Activated naive CD4-positive, alpha-beta T cell treated with Interleukin-2 at 50 U/mL for 16 hours (primary cell): ENCODE measurements at places on chromosomes 11 and 22.

DNA sequence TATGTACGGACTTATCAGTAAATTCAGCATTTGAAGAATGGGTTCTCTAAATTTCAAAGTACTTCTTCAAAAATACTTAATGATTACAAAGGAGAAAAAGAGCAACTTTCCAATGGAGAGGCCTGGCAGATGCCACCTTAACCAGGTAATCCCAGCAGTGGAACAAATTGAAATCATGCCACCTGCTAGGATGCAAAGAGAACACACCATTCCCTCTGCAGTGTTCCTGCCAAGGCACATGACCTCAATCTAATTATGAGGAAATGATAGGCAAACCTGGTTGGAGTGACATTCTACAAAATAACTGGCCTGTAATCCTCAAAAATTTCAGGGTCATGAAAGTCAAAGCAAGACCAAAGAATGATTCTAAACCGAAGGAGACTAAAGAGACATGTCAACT, 21.5 kb downstream of the TNRC6B start:
- DNase-seq, result no peak

DNA sequence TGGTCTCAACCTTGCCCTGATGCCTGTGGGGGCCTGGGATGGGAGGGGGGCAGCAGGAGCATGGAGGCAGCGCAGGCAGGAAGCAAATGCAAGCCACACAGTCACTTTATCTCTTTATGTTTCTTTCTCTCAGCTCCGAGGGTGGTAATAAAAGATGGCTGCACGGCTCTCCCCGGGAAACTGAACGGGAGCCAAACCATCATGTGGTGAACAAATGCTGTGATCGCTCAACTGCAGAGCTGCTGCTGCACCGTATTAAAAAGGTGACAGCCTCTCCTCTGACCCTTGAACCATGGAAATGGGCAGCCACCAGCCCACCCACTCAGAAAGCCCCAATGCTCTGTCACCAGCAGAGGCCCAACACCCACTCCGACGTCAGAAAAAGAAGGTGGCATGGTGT, 110.0 kb downstream of the TIMP3 start:
- DNase-seq, result no peak

DNA sequence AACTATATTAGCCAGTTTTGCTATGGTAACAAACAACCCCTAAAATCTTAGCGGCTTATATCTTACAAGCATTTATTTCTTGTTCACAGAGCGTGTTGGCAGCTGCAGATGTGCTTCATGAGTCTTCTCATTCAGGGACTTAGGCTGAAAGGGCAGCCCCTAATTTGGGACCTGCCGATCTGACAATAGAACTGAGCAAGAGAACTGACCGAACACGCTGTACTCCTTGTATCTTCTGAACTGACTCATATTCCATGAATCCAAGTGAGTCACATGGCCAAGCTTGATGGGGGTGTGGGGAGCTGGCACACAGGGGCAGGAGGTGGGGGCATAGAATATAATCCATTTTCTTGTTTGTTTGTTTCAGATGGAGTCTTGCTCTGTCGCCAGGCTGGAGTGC, 481.7 kb upstream of the CADM1 start:
- no peak for DNase-seq

GRCh38 chr22:35542157-35542938, 1.7 kb downstream of the RASD2 start:
- DNase-seq, result no peak

- DNase-seq, result no peak
Observed at GRCh38 chr11:104549019-104549418, 349.2 kb downstream of the CASP12 start.

DNA sequence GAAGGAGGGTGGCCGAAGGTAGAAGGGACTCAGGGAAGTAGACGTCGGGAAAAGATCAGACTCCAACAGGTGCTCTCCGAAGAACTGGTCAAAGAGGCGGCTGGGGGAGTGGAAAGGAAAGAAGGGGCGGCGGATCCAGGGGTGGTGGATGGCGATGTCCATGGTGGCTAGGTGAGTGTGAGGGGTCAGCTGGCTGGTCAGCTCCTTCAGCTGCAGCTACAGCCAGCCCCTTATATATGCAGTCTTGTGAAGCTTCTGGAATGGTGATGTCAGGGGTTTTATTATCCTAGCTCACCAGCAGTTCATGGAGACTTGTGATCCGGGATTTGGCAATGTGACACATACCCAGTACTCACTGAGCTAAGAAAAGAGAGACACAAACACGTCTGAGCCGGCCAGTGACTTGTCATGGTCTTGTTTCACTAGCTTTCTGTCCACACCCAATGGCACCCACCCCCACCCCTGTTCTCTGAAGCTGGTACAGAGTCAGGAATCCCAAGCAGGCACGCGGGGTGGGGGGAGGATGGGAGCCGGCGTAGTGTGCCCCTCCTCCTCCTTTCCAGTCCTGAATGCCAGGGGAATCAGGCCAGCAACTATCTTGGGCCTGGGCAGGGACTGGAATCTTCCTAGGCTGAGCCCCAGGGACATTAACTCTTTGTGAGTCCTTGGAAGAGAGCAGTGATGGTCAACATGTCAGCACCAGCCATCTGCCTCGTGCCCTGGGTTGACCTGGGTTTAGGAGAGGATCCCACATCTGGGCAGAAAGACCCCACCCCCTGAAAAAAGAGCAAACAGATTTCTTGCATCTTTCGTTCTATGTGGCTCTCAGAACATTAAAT, at the start of gene CRYAB:
Gene CRYAB, minus strand, starts transcription at position 208 of the 839 bp plus-strand sequence. Its CDS starts 46 bp downstream, at position 162.
- no peak for DNase-seq

DNA sequence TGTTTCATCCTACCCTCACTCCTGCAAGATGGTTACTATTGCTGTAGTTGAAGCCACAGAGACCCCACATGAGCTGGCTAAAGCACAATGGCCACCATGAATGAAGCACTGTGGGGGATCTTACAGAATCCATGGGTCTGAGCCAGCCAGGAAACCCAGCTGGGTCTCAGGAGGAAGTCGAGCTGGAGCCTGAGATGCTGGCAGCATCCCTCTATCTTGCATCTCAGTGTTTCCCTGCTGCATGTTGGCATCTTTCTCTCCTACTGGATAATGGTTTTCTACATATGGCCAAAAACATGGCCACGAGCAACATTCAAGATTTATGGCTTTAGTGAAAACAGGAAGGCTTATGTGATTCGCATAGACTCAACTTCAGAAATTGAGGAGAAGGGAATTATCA, 219.3 kb upstream of the SNX19 start:
- no peak for DNase-seq

GRCh38 chr11:69089258-69089657, 40.5 kb downstream of the TPCN2 start:
- no peak for DNase-seq

GRCh38 chr22:23569291-23569690, 10.8 kb downstream of the IGLL1 start:
- no peak for DNase-seq

- no peak for DNase-seq
Observed at GRCh38 chr11:12526789-12527188, 147.4 kb upstream of the TEAD1 start.

- no peak for DNase-seq
Observed at GRCh38 chr22:17117890-17118289, 3.3 kb downstream of the TMEM121B start.

- no peak for DNase-seq
Observed at GRCh38 chr11:122393209-122393860, 262.2 kb upstream of the UBASH3B start.

DNA sequence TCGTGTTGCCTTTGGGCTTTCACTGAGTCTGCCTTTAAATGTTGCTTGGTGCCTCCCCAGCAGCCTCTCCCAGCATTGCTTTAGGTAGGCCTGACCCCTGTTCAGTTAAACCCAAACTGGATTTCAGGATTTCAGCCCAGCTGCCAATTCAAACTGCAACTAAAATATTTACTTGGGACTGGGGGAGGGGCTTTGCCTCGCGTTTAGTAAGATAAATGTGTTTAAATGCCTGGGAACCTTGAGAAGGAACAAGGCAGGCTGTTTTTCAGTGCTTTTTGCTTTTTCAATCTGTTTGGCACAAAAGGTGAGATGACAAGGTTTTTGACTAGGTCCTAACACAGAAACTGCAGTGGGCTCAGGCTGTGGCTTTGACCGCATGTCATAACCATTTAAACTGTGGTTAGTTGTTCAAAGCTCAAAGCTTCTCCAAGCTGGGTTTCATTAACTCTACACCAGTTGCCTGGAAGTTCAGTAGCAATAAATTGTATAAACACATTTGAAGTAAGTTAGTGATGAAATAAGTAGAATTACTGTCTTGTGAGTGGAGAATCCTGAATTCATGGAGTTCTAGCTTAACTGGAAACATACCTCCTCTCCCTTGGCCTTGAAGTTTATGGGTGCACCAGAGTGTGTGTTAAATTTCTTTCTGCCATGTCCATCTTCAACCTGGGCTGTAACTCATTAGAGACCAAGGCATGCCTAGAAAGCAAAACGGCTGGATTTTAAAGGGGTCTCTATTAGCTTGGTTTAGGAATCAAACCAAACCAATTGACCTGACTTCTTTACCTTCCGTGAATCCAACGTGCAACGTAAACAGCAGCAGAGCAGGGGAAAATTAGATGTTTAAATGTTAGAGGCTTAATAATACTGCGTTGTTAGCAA, 3.6 kb downstream of the PKNOX2 start:
- DNase-seq, result no peak

- no peak for DNase-seq
Observed at GRCh38 chr11:12846786-12847615, 162.1 kb upstream of the RASSF10 start.

- DNase-seq, result no peak
Observed at GRCh38 chr11:45468267-45468856, 182.2 kb upstream of the SYT13 start.

DNA sequence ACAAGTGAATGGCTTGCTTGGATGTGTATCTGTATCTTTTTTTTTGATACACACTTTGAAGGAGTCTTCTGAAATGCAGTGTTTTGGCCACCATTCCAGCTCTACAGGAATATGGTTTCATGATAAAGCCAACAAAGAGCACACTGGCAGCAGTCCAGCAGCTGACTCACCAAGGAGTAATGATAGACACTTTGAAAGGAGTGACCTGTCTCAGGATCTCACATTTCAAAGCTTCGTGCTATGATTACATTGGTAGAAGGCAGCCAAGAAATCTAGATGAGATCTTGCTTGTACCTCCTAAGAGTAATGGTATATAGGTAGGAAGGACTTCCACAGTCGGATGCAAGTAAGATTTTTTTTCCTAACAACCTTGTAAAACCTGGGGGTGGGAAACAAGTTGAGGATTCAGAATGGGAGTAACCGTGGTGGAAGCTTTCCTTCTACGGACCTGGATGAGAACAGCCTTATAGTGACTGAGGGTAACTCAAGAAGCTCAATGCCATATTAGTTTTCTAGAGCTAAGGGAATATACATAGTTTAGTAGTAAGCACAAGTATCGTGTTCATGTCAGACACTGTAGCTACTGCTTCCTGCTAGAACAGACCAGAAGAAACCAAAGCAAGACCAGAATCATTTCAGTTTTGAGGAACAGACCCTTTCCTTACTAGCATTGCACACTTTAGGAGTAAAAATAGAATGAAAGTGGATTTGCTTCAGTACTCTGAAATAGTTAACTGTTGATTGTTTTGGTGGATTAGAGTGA, 25.0 kb downstream of the MTMR3 start:
- no peak for DNase-seq

GRCh38 chr22:16838073-16838472, 12.9 kb upstream of the XKR3 start:
- no peak for DNase-seq

- DNase-seq, result no peak
Observed at GRCh38 chr11:102177974-102178631, 67.9 kb downstream of the YAP1 start.

DNA sequence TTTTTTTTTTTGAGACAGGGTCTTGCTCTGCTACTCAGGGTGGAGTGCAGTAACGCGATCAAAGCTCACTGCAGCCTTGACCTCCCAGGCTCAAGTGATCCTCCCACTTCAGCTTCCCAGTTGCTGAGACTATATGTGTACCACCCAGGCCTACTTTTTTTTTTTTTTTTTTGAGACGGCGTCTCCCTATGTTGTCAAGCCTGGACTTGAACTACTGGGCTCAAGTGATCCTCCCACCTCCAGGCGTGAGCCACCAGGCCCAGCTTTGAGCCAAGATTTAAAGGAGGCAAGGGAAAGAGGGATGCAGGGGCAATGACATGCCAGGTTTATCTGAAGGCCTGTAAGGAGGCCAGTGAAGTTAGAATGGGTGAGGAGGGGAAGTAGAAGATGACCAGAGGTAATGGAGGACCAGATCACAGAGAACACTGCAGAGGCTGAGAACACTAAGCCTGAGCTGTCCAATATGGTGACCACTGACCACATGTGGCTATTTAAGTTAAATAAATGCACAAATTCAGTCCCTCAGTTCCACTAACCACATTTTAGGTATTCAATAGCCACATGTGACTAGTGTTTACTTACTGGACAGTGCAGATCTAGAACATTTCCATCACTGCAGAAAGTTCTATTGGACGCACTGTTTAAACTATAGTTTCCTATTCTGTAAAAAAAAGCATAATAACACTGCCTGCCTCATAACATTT, 8.1 kb downstream of the DESI1 start:
- no peak for DNase-seq

DNA sequence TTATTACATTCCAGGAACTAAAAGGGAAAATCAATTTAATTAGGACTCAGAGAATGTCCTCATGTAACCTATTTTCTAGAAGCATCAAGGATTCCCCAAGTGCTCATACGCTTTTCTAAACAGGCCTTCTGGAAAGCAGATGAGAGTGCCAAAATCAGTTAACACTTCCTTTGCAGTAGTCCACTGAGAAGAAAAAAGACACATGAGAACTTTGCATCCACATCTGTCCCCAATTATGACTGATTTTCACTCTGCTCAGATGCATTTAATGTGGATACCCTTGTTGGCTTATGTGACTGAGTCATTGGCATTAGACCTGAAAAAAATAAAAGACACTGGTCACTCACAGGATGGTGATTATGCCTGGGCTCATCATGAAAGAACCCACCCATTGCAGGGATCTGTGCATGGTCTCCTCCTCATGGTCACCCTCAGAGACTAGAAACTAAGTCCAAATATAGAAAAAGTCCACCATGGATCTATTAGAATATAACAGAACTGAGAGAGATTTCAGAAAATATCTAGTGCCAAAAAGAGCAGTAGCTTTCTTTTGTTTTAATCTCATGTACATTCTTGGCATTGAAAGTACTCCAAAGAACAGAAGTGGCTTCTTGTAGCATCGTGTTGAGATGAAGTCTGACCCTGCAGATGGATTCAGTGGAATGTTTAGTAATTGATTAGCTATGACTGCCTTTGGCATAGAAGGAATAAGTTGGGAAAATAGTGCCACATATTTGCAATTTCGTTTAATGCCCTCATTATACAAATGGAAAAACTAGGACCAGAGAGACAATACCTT, 48.8 kb upstream of the FIBIN start:
- DNase-seq, result no peak

DNA sequence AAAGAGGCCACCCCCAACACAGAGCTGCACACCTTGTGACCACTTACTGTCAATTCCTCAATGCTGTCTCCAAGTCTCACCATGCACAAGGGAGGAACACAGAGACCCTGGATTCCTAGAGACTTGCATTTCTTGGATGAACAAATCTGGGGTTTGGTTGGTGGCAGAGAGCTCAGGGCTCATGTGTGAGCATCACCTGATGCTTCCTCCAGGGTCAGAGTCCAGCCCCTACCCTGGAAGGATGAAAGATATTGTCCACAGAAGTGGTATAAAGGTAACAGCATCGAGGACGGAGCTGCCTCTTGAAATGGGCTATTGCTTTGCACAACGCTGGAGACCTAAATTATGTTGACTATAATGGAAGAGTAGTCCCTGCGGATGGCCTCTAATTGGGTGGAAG, 36.0 kb downstream of the GGTLC2 start:
- DNase-seq, result no peak

- DNase-seq, result peak; percentile 16
Observed at GRCh38 chr11:36540998-36541397, 26.8 kb upstream of the RAG1 start.

GRCh38 chr22:43439368-43440103, 27.7 kb downstream of the MPPED1 start:
- DNase-seq, result no peak
